ENCODE measurements at places on chromosomes 7 and 10.

DNA sequence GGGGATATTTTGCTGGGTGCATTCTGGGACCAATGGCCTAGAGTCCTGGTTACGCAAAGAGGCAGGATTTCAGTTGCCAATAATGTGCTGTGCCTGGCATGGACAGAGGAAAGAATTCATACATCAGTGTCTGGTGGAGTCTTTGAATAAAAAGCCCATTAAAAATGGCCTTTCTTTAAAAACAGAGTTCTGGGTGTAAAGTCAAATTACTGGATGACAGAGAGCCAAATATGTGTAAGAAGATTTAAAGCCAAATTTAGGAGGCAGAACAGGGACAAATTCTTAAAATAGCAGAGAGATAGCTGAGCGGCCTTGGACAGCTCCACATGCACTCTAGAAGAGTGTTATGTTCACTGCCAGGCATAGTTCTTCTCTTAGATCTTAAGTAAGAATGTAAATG, 60.8 kb upstream of the MEOX2 start:
- peak; percentile 75 for DNase-seq

- DNase-seq = no peak
Observed at GRCh38 chr10:12927896-12928295, 73.6 kb downstream of the CCDC3 start.

GRCh38 chr10:86868353-86868752, 89.1 kb downstream of the MMRN2 start:
- no peak for DNase-seq

DNA sequence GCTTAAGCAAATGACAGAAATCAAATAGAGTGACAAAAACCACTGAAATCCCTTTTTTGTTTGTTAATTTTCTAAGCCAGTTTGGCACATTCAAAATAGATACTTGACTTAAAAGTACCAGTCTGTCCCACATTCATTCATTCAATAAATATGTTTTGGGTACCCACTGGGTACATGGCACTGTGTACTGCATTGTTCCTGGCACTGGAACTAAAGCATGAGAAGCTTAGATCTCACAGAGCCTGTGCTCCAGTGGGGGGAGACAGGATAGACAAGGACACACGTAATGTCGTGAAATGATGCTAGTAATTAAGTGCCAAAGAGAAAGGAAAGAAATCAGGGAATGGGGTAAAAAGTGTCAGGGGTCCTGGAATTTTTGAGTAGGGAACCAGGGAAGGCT, 13.0 kb downstream of the MTURN start:
- no peak for DNase-seq

DNA sequence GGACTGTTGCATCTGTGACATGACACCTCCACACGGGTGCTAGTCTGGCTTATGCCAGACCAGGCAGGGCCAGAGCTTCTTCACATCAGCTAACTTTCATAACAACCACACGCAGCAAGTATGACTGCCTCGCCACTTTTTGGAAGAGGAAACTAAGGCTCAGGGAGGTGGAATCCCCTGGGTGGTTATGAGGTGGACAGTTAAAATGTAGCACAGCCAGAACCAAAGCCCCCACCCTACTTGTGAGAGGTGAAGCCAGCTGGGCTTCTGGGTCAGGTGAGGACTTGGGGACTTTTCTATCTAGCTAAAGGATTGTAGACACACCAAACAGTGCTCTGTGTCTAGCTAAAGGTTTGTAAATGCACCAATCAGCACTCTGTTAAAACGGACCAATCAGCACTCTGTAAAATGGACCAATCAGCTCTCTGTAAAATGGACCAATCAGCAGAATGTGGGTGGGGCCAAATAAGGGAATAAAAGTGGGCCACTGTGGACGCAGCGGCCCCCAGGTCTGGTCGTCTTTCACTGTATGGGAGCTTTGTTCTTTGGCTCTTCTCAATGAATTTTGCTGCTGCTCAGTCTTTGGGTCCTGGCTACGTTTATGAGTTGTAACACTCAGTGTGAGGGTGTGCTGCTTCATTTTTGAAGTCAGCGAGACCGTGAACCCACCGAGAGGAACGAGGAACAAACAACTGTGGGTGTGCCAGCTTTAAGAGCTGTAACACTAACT, 171.0 kb downstream of the PTPN20 start:
- no peak for DNase-seq

DNA sequence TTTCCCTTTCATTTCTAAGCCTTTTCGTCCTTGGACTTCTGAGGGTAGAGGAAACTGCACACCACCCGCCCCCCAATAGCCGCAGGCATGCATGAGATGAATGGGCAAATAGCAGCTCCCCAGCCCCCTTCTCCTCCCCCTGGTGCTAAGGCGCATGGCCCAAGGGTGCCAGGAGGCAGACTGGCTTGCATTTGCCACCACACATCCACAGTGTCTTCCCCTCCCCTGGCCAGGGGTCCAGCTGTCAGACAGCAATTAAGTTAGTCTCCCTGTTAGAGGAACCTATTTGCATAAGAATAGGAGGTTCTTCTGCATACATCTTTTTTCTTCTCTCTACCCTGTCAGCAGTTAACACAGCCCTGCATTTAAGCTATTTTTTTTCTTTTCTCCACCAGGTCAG, 20.2 kb downstream of the TOMM7 start:
- DNase-seq = no peak

DNA sequence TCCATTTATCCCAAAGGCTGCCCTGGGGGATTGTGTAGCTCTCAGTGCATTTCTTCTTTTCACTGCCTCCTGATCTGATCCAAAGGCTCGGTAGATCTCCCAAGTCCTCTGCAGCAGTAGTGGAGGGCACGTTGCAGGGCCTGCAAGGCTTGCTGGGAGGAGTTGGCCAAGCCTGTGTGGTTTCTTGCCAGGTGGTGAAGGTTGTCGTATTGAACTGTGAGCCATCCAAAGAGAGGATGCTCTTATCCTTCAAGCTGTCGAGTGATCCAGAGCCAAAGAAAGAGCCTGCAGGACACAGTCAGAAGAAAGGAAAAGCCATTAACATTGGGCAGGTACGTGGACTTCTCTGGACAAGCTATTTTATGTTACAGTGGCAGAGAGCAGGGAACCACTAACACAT, 21.2 kb downstream of the PDCD11 start:
- DNase-seq = no peak

DNA sequence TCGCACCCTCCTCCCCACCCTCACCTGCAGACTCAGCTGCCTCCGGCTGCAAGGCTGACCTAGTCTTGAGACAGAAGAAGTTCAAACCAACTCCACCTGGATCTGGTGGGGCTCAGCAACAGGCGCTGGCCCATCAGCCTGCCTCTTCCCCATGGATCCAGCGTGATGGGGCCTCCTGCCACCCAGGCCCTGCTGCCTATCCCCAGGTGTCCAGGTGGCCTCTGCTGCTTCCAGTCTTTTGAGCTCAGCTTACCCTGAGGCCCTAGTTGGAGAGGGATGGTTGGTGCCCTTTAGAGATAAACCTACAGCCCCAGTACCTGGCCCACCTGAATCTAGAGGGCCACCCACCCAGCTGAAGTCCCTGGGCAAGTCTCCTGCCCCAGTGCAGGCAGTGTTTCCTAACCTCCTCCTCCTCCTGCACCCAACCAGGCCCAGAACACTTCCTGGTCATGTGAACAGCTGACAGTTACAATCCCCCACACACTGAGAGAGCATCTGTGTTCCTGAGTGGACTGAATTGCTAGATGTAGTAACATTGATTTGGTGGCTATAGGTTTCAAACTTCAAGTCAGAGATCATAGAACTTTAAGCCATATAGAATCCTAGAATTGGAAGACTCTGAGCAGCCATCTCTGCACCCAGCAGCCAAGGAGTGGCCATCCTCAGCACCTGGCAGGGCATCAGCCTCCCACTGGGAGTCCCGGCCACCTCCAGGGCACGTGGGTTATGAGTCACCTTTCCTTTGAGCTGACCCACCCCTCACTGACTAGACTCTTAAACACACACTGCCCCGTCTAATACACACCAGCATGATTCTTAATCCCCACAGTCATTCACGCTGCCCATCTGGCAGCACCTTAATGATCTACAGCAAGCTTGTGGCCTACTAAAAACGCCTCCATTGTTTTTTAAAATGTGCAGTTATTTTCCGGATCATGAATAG, 51.9 kb downstream of the ALOX5 start:
- no peak for DNase-seq

DNA sequence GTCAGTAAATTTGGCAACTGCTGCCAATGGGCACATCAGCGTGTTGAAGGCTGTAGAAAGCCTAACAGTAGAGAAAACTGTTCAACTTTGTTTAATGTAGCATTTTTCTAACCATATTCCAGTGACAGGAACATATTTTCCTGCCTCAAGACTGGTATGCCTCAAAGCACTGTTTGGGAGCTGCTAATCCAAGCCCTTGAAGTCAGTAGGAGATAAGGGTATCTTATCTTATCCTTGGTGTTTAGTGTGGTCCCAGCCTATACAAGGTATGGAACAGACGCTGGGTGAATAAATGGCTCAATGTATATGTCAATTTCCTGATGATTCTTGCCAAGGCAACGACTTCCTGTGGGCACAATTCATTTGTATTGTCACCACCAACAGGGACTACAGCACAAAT, 97.5 kb upstream of the CREB5 start:
- no peak for DNase-seq

DNA sequence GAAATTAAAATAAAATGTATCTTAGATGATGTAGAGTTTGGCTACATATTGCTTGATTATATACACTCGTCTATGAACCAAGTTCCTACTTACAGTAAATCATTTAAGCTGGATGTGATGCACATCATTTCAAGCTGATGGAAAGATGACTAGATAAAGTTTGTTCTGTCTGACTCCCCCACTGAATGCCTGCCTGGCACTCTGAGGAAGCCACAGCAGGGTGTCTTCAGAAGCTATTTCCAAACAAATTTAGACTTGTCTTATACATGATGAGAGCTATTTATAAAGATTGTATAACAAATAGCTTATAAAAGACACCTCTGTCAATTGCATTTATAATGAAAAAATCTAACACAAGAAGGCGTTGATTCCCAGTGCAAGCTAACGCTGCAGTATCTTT, 741.4 kb downstream of the MAGI2 start:
- DNase-seq = no peak

DNA sequence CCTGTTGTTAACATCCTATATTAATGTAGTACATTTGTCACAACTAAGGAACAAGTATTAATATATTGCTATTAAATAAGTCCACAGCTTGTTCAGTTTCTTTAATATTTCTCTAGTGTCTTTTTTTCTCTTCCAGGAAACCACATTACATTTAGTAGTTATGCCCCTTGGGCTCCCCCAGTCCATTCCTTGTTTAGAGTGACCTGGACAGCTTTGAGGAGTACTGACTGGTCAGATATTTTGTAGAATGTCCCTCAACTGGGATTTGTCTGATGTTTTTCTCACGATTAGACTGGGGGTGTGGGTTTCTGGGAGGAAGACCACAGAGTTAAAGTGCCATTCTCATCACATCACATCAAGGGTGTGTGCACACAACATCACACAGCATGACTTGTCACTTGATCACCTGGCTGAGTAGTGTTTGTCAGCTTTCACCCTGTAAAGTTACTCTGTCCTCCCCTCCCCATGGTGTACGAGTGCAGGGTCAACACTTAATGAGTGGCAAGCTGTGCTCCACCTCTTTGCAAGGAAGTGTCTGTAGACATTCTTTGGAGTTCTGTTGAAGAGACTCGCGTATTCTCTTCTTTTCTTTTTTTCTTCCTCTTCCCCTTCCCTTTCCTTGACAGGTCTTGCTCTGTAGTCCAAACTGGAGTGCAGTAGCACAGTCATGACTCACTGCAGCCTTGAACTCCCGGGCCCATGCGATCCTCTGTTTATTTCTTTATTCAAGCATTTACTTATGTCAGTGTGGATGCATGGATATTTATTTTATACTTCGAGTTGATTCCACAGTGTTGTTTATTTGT, 10.2 kb downstream of the LMTK2 start:
- no peak for DNase-seq

GRCh38 chr7:69602522-69602921, 4.2 kb downstream of the AUTS2 start:
- no peak for DNase-seq

DNA sequence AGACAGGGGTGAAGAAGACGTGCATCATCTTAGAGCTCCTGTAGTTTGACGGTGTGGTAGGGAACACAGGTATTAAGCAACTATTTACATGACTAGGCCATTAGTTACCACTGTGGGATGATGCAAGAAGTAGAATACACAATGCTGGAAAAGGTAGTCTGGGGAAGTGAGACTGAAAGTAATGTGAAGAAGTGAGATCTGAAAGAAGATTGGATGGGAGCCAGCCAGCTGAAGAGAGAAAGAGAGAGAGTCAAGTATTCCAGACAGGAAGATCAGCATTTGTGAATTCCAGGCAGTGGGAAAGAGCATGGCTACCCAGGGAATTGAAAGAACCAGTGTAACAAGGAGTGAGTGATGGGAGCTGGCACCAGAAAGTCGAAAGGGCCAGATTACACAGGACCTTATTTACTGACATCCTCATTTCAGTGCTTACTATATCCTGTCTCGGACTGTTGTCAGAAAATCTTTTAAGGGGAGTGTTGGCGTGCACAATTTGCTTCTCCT, 4.0 kb upstream of the CFAP58 start:
- DNase-seq = peak; percentile 68

DNA sequence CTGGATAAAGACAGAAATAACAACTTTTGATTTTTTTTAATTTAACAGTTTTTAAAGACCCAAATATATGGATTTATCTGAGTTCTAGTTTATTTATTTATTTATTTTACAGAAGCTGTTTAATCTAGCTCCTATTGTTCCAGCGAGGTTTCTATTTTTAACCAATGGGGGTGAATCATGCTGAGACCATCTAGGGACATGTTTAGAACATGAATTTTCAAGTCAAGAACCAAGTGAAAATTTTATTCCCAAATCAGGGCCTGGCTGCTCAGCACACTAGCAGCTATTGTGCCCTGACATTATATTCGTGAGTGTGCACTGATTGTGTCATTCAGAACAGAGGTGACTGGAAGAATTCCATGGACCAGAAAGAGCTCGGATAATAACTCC, 24.6 kb upstream of the MPP7 start:
- DNase-seq = peak; percentile 35

DNA sequence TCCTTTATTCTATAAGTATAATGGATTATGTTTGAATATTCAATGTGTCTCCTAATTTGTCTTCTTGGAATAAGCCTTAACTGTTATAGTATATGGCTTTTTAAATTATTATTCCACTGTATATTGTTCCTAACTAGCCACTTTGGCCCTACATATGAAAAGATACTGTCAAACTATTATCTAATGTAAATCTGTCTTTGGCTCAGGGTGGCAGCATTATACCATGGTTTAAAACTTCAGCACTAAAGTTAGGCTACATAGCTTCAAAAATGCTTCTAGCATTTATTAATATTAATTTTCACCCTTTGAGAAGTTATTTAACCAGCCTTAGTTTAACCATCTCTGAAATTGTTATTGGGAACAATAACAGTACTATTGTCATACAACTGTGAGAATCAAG, 543.1 kb upstream of the MBL2 start:
- DNase-seq = no peak
